Activated T-cell treated with anti-CD3 and anti-CD28 coated beads, Interleukin-2, amount 50 U/mL, for 72 hours (primary cell): ENCODE measurements at places on chromosomes 5 and 9. TPM values are rescaled to one million over a fixed set of nuclear protein-coding genes. Genes with fewer than 3 reads are reported as not detected.

DNA sequence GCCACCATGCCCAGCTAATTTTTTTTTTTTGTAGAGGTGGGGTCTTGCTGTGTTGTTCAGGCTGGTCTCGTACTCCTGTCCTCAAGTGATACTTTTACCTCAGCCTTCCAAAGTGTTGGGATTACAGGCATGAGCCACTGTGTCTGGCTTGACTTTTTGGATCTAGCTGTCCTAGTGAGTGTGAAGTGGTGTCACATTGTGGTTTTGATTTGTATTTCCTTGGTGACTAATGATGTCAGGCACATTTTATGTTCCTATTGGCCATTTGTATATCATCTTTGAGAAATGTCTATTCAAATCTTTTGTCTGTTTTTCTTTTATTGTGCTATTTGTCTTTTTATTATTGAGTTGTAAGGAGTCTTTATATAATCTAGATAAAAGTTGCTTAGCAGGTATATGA lies 53.5 kb upstream of the MCCC2 start:
- H3K4me3 ChIP-seq, result no peak overlapping the region
- DNase-seq, result peak; percentile 5
- no peak overlapping the region for H3K27ac ChIP-seq
- no peaks in the 10 kb centered on the region for H3K27me3 ChIP-seq

Gene NR6A1
- total RNA-seq, result 4.0 TPM

GRCh38 chr9:75855509-75855908 lies 35.0 kb upstream of the PCSK5 start:
- no peaks in the 10 kb centered on the region for H3K27me3 ChIP-seq
- no peaks in the 10 kb centered on the region for H3K4me1 ChIP-seq
- no peak for DNase-seq
- H3K36me3 ChIP-seq, result no peaks in the 10 kb centered on the region

GRCh38 chr5:4862500-4862899 lies 277.6 kb upstream of the ADAMTS16 start:
- H3K27me3 ChIP-seq, result peaks cover 2% of the 10 kb centered on the region
- H3K36me3 ChIP-seq, result no peaks in the 10 kb centered on the region
- H3K4me3 ChIP-seq, result no peak overlapping the region
- H3K4me1 ChIP-seq, result no peaks in the 10 kb centered on the region
- H3K27ac ChIP-seq, result no peak overlapping the region

DNA sequence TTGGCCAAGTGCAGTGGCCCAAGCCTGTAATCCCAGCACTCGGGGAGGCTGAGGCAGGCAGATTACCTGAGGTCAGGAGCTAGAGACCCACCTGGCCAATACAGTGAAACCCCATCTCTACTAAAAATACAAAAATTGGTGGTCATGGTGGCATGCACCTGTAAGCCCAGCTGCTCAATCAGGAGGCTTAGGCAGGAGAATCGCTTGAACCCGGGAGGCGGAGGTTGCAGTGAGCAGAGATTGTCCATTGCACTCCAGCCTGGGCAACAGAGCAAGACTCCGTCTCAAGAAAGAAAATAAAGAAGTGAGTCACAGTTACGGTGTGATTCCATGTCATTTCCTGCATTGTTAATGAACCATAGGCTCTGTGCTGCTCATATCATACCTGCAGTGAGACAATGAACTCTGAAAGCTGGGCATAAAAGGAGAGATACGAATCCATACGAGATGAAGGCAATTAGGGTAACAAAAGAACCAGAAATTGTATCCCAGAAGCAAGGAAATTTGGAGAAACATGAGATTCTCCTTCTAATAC lies 44.6 kb downstream of the TIMD4 start:
- no peak for DNase-seq
- H3K4me1 ChIP-seq, result peaks cover 77% of the 10 kb centered on the region
- peaks cover 30% of the 10 kb centered on the region for H3K36me3 ChIP-seq

DNA sequence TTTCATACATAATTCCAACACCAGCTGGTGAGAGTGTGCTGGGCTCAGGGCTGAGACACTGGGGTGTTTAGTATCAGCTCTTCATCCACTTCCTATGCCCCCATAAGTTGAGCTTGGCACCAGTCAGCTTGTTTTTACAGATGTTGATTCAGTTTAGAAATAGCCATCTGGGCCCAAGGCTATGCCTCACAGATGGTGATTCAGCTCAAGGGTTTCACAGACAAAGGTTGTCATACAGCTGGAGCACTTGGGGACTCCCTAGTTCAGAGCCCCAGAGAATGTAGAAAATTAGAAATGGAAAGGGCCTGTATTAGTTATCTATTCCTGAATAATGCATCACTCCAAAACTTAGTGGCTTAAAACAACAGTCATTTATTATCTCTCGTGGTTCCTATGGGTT lies 10.3 kb upstream of the CRHBP start:
- peaks cover 15% of the 10 kb centered on the region for H3K4me1 ChIP-seq
- H3K4me3 ChIP-seq, result no peak overlapping the region
- no peak for DNase-seq
- no peak overlapping the region for H3K27ac ChIP-seq

Gene PITX1
- 0.50 TPM for total RNA-seq

GRCh38 chr5:89343666-89344065 lies 460.7 kb upstream of the MEF2C start:
- no peak overlapping the region for H3K27ac ChIP-seq
- peaks cover 26% of the 10 kb centered on the region for H3K4me1 ChIP-seq
- no peaks in the 10 kb centered on the region for H3K36me3 ChIP-seq
- H3K27me3 ChIP-seq, result peaks cover 17% of the 10 kb centered on the region

GRCh38 chr5:153135411-153135810 lies 355.1 kb upstream of the GRIA1 start:
- H3K27me3 ChIP-seq, result no peaks in the 10 kb centered on the region
- no peak for DNase-seq
- no peaks in the 10 kb centered on the region for H3K36me3 ChIP-seq

GRCh38 chr9:109250771-109251079 lies 70.1 kb downstream of the EPB41L4B start:
- no peaks in the 10 kb centered on the region for H3K4me1 ChIP-seq
- H3K27me3 ChIP-seq, result peaks cover 16% of the 10 kb centered on the region
- no peaks in the 10 kb centered on the region for H3K36me3 ChIP-seq
- DNase-seq, result no peak
- no peak overlapping the region for H3K4me3 ChIP-seq
- H3K27ac ChIP-seq, result no peak overlapping the region

- H3K4me3 ChIP-seq, result no peak overlapping the region
- H3K4me1 ChIP-seq, result no peaks in the 10 kb centered on the region
- no peak overlapping the region for H3K27ac ChIP-seq
These were observed 174.0 kb upstream of the WWC1 start for GRCh38 chr5:168117469-168117868.

Gene TNFSF15
- total RNA-seq, result 0.19 TPM

Gene SHB
- 1.0 TPM for total RNA-seq

GRCh38 chr5:151022511-151023018 lies 2.2 kb downstream of the GPX3 start:
- peaks cover 5% of the 10 kb centered on the region for H3K27me3 ChIP-seq
- DNase-seq, result no peak
- no peak overlapping the region for H3K4me3 ChIP-seq
- peak overlapping the region; percentile 38 for H3K27ac ChIP-seq

DNA sequence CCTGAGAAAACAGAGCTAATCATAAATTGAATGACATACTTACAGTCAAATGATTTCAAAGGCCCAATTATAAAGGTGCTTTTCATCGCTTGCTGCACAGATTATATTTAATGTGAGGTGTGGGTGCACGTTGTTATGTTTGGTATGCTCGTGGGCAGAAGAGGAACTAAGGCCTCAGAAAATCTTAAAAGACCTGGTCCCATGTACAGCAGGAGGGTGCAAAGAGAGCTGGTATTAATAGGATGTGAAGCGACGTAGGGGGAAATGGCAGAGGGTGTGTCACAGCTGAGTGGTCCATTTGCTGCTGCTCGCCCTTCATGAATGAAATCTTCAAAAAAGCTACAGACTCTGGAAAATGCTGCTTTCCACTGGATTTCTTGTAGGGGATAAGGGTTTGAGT lies 40.5 kb upstream of the IFNK start:
- H3K27ac ChIP-seq, result no peak overlapping the region
- H3K4me1 ChIP-seq, result peaks cover 16% of the 10 kb centered on the region
- peaks cover 1% of the 10 kb centered on the region for H3K36me3 ChIP-seq
- no peaks in the 10 kb centered on the region for H3K27me3 ChIP-seq
- H3K4me3 ChIP-seq, result no peak overlapping the region

Gene BTNL9
- total RNA-seq, result 0.55 TPM

DNA sequence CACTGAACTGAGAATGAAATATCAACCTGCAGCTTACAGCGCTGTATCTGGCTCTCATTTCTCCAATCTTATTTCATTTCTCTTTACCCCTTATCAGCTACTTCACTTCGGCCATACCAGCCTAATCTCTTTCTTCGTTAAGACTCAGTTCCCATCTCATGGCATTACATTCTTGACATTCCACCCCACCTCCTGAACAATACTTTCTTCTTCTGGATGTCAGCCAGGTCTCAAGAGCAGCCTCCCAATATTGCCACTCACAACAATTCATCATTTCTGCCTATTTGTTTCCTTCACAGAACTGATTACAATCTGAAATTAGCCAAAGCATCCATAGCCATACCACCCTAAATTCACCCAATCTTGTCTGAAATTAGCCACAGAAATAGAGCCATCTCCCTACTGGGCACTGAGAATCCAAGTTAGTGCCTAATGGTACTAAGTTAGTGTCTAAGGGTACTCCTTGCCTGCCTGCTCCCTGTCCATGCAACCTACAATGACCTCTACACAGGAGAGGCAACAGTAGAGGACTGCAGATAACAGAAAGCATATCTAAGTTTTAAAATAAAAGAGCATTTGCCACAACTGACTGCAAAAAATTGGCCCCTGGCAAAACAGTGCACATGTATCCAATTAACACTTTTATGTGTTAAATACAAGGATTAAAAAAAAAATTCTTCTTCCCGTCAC lies 35.2 kb downstream of the SETX start:
- H3K36me3 ChIP-seq, result peaks cover 26% of the 10 kb centered on the region
- H3K4me3 ChIP-seq, result no peak overlapping the region
- H3K4me1 ChIP-seq, result peaks cover 18% of the 10 kb centered on the region
- no peaks in the 10 kb centered on the region for H3K27me3 ChIP-seq
- no peak for DNase-seq

DNA sequence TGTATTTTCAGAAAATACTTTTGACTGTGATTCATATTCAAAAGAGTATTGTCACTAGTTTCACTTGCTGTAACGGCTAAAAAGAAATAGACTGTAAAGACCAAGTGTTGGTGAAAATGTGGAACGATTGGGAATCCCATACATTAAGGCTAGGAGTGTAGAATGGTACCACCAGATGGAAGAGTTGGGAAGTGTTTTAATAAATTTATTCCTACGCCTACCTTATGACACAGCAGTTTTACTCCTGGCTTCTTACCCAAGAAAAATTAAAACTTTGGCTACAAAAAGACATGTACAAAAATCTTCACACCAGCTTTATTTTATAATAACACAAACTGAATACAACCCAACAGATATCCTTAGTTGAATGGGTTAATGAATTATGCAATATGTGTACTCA lies 256.2 kb downstream of the TAF11L14 start:
- no peak overlapping the region for H3K4me3 ChIP-seq
- no peak overlapping the region for H3K27ac ChIP-seq
- no peaks in the 10 kb centered on the region for H3K27me3 ChIP-seq

GRCh38 chr5:56169281-56169680 lies 63.8 kb downstream of the ANKRD55 start:
- no peak for DNase-seq
- no peak overlapping the region for H3K27ac ChIP-seq
- H3K27me3 ChIP-seq, result no peaks in the 10 kb centered on the region
- H3K36me3 ChIP-seq, result no peaks in the 10 kb centered on the region

Gene NRG2
- total RNA-seq, result 0.07 TPM

DNA sequence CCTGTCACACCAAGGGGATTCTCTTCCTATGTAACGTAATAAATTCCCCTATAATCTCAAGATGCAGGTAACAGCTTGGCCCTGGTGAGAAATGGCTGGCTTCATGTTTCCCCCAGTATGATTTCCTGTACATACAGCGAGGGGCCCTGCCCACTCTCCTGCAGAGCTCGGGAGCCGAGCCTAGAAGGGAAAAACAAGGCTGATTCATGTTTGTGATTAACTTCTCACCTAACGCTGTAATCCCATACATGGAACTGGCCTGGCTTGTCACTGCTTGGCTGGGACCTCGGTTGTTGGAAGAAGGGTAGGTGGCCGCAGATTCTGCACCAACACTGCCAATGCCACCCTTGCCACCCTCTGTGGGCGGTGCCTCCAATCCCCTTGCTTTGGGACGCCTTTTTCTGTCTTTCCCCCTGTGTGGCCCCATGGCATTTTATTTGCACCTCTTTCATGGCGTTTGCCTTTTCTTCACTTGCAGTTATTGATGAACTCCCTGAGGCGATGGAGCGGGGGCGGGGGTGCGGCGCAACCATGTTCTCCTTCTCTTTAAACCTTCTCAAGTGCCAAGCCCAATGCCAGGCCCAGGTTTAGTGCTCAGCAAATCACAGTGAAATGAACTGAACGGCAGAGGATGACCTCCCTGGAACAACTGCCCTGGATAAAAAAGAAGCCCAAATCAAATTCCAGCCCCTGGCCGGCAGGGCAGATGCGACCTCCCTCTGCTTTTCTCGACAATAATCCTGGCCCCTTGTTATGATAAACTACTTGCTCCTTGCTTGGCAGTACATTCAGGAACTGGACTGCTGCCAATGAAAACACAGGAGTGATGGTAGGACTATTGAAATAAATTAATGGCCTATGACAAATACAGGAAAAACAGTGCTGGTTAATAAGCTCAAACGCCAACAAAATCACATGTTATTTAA lies 108.1 kb downstream of the TMEM174 start:
- H3K36me3 ChIP-seq, result no peaks in the 10 kb centered on the region
- H3K27ac ChIP-seq, result no peak overlapping the region
- DNase-seq, result no peak
- H3K4me3 ChIP-seq, result no peak overlapping the region
- peaks cover 62% of the 10 kb centered on the region for H3K27me3 ChIP-seq

- peak; percentile 37 for DNase-seq
- H3K4me1 ChIP-seq, result peaks cover 52% of the 10 kb centered on the region
- H3K27ac ChIP-seq, result no peak overlapping the region
- H3K27me3 ChIP-seq, result no peaks in the 10 kb centered on the region
- H3K4me3 ChIP-seq, result no peak overlapping the region
These were observed 27.7 kb downstream of the PPP3R2 start for GRCh38 chr9:101566904-101567724.

DNA sequence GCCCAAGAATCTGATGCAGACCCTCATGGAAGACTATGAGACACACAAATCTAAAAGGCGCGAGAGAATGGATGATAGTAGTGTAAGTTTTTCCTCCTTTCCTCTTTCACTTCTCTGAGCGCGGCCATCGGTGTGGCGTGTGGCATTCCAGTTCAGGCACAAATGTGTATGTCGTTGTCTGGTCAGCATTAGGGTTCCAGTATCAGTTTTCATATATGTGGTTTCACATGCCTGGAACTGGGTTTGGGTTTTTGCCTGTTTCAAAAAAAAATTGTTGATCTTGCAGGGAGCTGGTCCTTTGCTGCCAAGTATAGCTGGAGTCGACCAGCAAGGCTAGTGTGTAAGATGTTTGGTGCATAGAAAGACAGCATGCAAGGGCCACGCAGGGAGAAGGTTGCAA lies 51.5 kb downstream of the C9orf152 start:
- H3K27me3 ChIP-seq, result no peaks in the 10 kb centered on the region
- peaks cover 19% of the 10 kb centered on the region for H3K36me3 ChIP-seq
- DNase-seq, result no peak
- H3K4me3 ChIP-seq, result peak overlapping the region; percentile 33

- H3K4me3 ChIP-seq, result no peak overlapping the region
- H3K4me1 ChIP-seq, result no peaks in the 10 kb centered on the region
- H3K36me3 ChIP-seq, result no peaks in the 10 kb centered on the region
- DNase-seq, result no peak
- peaks cover 6% of the 10 kb centered on the region for H3K27me3 ChIP-seq
- H3K27ac ChIP-seq, result no peak overlapping the region
These were observed 70.6 kb downstream of the TMEM252 start for GRCh38 chr9:68470067-68470466.
